COR-L47 (cell line): ENCODE measurements at places on chromosomes 7 and 10.

DNA sequence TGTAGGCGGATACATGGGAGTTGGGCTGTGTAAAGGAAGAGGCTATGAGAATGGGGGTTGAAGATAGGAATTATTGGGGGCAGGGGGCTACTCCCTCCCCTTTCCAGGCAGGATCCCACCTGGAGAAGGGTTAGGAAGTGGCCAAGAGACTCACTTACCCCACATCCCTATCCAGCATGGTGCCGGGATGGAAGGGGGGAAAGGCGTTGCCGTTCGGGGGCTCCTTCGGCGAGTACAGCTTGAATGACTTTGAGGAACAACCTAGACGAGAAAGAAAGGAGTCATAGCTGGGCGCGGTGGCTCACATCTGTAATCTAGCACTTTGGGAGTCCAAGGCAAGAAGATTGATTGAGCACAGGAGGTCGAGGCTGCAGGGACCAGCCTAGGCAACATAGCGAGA is 8.9 kb downstream of the LDB1 start:
- DNase-seq, result no peak

- DNase-seq, result no peak
Observed at GRCh38 chr7:83155407-83155806, 7.3 kb downstream of the PCLO start.

DNA sequence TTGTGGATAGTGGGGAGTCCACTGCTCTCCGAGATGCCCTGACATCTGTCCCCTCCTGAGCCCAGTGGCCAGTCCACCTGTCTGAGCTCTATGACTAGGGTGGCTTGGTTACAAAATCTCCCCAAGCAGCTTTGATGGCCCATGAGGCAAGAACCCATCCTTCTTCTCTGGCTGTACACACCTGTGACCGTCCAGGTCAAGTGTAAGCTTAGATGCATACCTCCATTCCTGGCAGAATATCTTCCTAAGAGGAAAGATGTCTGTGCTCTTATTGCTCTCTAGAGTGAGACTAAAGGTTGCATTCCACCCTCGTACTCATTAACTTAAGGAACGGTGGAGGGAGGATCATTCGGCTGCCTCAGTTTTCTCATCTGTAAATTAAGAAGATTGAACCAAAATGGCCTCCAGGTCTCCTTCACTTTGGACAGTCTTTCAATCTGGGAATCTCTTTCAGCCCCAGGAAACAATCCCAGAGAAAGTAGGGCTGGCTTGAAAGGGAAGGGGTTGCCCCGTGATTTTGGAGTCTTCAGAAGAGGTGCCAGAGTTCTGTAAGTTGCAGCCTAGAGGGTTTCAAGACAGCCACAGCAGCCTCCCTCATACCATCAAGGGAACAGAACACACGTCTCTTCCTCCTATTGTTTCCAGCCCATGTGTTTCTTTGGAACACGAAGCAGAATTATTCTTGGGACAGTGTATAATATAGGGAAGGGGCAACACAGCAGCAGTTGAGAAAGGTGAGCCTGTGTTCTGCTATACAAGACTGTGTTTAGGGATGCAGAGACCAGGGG is 5.5 kb downstream of the HOXA4 start:
- DNase-seq, result no peak

DNA sequence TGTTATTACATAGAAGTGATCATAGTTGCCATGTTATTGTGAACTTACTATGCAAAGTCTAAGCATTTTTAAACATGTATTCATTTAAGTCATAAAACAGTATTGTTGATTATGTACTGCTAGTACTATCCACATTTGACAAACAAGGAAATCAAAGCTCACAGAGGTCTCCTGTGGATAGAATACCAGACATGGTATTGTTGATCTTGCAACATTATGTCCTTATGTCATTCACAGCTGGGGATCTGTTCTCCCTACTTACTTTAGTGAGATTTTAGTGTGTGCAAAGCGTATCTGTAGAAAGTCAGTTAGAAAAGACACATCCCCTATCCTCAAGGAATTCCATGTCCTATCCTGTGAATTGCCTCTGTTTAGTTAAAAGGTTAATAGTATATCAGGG is 106.1 kb downstream of the SND1 start:
- DNase-seq, result no peak

DNA sequence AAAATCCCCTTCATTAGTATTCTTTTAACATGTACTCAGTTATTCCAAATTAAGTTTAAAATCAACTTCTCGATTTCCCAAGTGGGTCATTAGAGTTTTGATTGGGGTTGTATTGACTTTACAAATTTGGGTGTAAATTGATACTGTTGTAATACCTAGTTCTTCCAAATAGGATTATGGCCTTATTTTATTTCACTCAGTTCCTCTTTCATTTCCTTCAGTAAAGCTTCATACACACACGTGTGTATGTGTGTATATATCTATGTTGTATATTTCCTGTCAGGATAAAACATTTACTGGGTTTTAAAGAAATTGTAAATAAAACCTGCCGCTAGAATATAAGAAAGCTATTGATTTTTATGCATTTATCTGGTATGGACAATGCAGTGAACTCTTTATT is 15.9 kb downstream of the YME1L1 start:
- no peak for DNase-seq

- DNase-seq, result peak; percentile 29
Observed at GRCh38 chr10:6953271-6953801, 373.3 kb upstream of the PRKCQ start.

DNA sequence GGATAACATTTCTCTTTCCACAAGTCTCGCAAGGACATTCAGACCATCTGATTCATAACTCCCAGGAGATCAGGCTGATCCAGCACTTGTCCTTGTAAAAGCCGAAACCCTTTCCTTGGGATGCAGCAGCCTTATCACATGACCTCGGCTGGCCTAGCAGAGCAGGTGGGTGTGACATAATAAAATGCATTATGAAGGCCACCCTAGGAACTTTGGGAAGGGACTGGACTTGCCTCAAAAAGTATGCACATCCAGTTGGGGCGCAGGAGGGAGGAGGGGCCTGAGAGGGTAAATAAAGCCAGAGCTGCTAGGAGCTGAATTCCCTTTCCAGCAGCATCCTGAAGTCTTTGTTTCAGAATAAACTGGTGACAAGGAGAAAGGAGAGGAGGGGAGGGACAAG is 260.8 kb downstream of the SNX13 start:
- no peak for DNase-seq

DNA sequence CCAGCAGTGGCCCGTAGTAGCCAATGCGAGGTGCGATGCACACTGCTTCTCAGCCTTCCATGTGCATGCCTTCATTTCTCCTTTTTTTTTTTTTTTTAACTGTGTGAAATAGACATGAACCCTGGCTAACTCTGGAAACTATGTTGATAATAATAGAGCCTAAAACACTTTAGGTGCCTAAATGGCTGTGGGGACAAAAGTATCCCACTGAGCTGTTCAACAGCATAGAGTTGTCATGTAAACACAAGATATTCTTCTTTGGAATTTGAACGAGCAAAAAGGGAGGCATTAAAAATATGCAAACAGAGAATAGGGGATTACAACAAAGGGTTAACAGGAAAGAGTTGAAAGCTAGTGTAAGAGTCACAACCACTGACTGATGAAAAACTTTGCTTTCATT is 162.1 kb upstream of the NOBOX start:
- DNase-seq, result peak; percentile 69

- no peak for DNase-seq
Observed at GRCh38 chr10:115935731-115936130, 337.3 kb downstream of the GFRA1 start.

- no peak for DNase-seq
Observed at GRCh38 chr10:129219364-129219763, 247.7 kb upstream of the MGMT start.

DNA sequence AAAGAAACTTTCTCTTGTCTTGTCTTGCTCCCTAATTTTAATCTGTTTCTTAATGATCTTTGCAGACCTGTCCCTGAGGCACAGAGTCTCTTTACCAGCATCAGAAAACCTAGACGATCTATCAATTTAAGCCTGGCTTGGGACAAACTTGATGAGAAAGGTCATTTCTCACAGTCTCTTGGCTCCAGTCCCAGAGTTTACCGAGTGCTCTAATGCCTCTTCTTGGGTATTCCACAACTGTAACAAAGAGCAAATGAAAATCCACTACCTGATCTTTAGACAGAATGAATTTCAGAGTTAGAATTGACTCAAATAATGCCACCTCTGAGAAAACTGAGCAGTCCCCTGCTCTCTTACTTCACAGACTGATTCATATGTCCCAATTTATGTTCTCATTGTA is 106.4 kb upstream of the DNAJB12 start:
- DNase-seq, result no peak

- DNase-seq, result no peak
Observed at GRCh38 chr10:52619052-52619451, 153.5 kb downstream of the MBL2 start.

- no peak for DNase-seq
Observed at GRCh38 chr7:16889851-16890415, 8.2 kb upstream of the AGR3 start.

- DNase-seq, result no peak
Observed at GRCh38 chr7:33590916-33591315, 314.4 kb upstream of the BMPER start.

DNA sequence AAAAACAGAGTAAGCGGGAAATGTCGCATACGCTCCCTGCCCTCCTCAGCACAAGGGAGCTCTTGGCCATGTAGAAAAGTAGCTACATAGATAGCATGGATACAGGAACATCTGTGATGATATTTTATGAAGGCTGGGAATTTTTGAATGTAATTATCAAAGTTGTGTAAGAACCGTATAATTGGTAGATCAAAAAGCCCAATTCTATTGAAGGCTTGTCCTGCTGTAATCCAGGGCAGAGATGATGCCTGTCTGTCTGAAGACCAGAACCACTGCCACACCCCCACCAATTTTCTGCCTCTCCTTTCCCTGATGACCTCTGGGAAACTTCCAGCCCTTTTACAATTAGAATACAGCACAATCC is 51.4 kb downstream of the ZRANB1 start:
- DNase-seq, result no peak

GRCh38 chr10:14580671-14581332 is 193.9 kb downstream of the FAM107B start:
- DNase-seq, result no peak

DNA sequence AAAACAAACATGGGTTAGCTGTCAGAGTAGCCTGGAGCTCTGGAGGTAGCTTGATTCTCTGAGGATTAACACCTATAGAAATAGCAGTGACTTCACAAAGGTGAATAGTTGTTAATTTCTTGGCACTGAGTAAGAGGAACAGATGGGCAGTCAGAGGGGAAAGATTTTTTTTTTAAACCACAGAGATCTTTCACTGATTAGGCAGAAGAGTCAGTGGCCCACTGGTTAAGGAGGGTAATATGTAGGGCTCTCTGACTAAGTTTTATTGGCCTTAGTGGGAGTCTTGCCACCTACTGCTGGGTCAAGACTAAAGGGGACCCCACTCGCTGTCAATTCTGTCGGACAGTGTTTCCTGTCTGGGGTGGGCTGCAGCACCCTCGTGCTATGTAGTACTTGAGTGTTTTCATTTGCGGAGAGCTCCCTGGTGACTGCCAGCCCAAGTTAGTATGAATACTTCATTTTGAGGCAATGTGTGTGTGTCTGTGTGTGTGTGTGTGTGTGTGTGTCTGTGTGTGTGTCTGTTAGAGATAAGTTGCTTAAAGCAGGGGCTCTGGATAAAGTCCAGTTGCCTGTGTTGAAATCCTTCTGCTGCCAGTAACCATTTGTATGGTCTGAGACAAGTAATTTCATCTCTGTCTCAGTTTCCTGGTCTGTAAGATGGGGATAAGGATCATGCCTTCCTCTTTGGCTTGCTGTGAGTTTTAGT is 145.2 kb downstream of the ARID5B start:
- no peak for DNase-seq

GRCh38 chr7:34128762-34129161 is 223.4 kb downstream of the BMPER start:
- no peak for DNase-seq

- DNase-seq, result no peak
Observed at GRCh38 chr10:80204677-80205476, 460 bp downstream of the ANXA11 start.

DNA sequence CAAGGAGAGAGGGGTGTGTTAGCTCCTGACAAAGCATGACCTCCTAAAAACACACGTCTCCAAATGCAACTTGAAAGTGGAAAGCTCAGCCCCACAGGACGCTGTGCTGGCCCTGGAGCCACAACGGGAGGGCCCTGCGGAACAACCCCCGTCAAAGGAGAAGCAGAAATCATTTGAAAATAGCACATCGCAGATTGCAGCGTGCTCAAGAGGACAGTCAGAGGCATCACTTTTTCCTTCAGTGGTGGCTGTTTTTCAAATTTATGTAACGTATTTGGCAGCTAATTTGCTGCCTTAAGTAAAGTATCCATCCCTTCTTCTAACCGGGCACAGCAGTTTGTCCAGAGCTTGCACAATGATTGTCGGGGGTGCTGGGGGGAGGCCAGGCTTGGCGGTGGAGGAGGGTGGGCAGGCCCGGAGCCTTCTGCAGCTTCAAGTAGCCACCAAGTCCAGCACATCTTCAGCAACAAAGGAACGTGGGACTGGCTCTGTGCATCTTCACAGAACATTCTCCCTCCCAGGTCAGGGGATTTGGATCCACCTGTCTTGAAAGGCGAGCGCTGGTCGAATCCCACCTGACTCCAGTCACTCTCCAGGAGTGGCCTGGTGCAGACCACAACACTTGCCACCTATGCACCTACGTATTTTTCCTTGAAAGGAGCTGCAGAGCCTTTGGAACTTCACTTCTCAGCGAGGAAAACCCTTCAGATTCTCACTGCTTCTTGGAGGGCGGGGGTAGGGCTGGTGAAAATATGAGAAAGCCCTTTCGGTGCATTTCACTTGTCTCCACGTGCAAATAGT is 346.3 kb downstream of the DNAJB6 start:
- DNase-seq, result no peak

GRCh38 chr10:114663626-114664025 is 5.6 kb upstream of the ABLIM1 start:
- no peak for DNase-seq

- DNase-seq, result peak; percentile 80
Observed at GRCh38 chr7:155456738-155457543, 988 bp upstream of the EN2 start.

DNA sequence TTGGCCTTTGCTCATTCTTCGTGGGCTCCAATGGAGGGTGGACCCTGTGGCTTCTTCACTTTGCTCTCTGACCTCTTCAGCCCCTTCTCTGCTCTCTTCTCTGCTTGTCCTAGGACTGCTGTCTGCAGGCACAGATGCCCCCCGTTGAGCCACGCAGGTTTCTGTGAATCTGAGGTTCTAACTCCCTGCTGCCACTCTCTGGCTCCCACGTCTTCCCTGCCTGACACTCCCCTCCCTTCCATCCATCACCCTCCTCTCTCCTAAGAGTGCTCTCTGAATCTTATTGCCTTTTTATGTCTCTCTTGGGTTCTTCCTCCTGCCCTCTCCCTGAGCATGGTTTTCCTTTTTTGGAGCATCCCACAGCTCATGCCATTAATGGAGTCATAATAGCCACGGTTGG is 499.5 kb upstream of the GALNT17 start:
- no peak for DNase-seq

- peak; percentile 54 for DNase-seq
Observed at GRCh38 chr7:99393355-99394187, 14.8 kb downstream of the PDAP1 start.

- no peak for DNase-seq
Observed at GRCh38 chr10:20814116-20814515, 83.0 kb downstream of the NEBL start.

- no peak for DNase-seq
Observed at GRCh38 chr7:101058355-101058754, 26.9 kb upstream of the TRIM56 start.

- no peak for DNase-seq
Observed at GRCh38 chr10:593901-594457, 95.5 kb downstream of the DIP2C start.
